ENCODE measurements at places on chromosomes 4 and X.

DNA sequence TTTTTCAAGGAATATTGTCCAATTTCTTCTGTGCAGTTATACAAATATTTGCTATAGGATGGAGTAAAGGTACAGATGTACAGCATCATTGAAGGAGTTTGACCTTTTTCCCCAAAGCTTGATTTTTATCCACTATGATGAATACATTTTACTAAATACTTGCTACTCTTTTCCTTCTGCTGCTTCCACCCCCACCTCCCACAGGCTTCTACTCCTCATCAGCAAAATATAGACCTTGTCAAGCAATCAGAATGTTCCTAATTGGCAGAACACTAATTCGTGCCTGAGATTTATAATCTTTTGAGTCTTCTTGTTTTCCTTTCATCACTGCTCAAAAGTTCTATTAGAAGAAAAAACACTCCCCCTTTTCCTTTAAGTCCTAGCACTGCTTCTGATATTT, 3.8 kb upstream of the THAP9 start:
- DNase-seq = no peak

- DNase-seq = no peak
Measured at GRCh38 chr4:3217266-3217665, 31.7 kb upstream of the MSANTD1 start.

- no peak for DNase-seq
Measured at GRCh38 chr4:26938516-26938915, 77.9 kb downstream of the STIM2 start.

- DNase-seq = no peak
Measured at GRCh38 chr4:182642831-182643230, 274.4 kb downstream of the DCTD start.

DNA sequence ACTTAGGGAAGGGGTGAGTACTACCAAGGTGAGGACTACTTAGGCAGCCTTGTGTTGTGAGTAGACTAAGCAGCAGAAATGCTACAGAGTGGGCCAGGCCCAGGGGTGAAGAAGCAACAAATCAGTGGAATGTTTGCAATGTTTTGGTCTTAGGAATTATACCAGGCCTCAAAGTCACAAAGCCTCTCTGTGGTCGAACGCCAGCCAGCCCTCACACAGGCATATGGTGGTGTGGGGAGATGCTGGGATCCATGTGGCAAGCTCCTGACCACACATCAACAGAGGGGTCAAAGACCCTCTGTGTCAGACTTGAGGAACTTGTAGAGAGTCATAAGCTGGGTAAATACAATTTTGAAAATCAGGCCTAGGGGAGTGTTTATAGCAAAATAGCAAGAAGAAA, 153.8 kb upstream of the KLF3 start:
- no peak for DNase-seq

DNA sequence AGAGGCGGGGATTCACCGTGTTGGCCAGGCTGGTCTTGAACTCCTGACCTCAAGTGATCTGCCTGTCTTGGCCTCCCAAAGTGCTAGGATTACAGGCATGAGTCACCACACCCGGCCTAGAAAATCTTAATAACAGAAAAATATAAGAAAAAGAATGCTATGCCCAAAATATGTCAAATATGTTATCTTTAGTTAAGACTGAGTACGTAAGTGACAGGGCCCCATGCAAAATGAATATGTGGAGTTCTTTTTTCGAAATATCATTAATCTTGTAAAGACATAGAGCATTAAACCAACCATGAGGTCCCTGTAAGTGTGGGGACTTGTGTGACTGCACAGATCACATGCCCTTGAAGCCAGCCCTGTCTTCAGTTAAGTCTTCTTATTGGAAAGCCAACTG, 8.9 kb upstream of the ZNF518B start:
- no peak for DNase-seq

DNA sequence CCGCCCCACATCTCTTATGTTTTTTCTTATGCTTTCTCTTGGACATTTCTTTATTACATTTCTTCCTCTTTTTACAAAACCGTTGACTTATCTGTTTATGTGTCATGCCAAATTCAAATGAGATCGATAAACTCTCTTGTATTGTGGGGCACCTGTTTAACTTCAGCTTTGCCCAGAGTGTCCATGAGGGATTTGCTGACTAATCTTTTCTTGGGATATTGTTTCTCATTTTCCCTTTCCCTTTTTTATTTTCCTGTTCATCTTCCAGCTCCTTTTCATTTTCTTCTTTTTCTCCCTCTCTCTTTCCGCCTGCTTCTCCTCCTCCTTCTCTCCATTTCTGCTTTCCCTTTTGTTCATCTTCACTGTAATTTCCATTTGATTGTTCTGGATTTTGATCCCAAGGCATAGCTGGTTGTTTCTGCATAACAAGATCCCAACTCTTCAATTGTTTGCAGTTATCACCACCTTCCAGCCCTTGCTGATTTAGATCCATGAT, 10.7 kb downstream of the TIMM8A start:
- no peak for DNase-seq

GRCh38 chrX:136712650-136713310, 64.8 kb downstream of the CD40LG start:
- DNase-seq = no peak

- no peak for DNase-seq
Measured at GRCh38 chr4:145308598-145308997, 128.2 kb upstream of the OTUD4 start.

DNA sequence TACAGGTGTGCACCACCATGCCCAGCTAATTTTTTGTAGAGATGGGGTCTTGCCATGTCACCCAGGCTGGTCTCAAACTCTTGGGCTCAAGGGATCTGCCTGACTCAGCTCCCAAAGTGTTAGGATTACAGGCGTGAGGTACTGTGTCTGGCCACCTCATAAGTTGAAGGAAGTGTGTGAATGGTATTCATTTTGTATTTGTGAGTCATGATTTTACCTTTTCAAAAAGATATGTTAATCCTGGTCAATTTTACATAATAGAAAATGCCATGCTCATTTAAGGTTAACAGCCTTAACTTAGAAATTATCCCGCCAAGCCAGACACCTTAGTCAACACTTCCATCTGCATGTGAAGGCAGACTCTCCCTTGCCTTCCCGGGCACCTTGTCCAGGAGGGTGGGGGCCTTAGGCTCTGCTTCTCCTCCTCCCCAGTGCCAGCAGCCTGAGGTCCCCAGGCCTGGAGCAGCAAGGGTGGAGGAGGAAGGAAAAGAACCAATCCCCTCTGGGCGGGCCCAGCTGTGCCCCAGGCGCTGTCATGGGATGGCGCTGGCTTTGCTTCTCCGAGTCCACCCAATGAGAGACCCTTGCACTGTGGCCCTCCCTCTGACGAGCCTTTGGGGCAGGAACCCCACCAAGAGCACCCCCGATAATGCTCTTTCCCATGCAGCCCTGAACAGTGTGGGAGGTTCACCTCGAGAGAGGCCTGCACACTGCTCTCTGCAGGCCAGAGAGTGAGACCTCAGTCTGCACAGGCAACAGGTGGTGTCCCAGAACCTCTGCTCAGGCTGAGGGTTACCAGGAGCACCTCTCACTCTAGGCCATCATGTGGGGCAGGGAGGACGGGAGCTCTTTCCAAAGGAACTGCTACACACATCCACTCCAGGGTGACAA, 37.3 kb downstream of the RNF212 start:
- no peak for DNase-seq

DNA sequence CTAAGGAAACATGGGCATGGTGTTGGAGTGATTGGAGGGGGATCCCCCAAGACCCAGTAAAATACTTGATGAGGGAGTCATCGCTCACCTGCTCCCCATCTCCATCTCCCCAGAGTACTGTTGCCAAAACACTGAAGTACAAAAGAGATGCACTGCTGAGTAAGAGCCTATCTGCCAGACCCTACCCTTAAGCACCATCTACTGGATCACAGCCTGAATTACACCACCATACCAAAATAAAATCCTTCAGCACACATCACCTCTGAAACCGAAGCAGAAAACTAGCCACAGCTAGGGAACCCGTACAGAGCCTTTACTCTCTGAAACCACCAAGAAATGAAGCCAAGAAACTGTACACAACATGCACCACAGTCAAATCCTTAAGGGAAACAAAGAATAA, 466.3 kb upstream of the ACTRT1 start:
- DNase-seq = no peak

DNA sequence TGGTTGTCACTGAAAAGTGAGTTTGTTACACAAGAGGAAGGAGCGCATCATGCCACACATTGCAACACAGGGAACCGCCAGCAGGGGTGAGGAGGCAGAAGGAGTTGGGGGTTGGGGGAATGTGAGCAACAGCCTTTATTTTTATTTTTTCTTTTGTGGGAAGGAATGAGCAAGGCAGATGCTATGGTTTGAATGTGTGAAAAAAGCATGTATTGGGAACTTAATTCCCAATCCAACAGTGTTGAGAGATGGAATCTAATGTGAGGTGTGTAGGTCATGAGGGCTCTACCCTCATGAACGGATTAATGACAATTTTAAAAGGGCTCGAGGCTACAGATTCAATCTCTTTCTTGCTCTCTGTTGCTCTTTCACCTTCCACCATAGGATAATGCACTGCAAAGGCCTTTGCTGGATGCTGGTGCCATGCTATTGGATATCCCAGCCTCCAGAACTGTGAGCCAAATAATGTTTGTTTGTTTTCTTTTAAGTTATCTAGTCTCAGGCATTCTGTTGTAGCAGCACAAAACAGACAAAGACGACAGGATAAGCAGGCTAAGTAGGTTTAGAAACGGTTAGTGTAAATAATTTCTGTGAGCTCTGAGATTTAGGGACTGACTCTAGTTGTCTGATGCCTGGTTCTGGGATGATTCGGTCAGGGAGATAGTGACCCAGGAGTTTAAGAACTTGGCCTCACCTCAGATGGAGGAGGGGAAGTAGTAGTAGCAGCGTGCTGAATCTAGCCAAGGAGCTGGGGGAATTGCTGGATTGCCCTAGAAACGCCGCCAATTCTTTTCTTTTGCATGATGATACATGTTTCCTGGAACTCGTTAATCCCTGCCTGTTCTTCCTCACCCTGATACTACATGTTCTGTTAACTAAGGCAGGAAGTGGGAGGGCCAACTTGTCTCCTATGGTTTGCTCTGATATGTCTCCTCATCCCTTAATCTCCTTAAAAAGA, 156.6 kb upstream of the CTSO start:
- no peak for DNase-seq

DNA sequence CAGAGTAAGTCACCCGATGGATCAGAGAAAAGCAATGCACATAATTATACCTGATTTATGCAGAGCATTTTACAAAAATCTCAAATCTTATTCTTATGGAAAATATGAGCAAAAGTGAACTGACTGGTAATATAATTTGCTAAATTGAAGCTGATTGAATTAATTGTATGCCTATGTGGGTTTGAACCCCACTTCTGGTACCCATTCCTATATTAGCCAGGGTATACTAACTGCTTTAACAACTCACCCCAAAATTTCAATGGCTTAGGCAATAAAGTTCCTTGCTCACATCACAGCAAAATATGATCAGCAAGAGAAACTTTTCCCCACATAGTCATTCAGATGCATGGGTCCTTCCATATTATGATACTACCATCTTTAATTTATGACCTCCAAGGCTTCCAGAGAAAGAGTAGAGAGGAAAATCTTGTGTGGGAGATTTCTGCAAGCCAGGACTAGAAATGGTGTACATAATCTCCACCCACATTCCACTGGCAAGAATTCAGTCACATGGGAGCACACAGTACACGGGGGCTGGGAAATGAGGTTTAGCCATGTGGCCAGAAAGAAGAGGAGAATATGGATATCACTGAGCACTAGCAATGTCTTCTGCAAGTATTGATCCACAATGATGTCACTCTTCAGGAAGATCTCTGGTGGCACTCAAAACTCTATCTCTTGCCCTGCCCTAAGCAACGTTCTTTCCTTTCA, 640.7 kb downstream of the BCOR start:
- DNase-seq = no peak

- no peak for DNase-seq
Measured at GRCh38 chr4:140996766-140997165, 136.5 kb downstream of the RNF150 start.

- DNase-seq = no peak
Measured at GRCh38 chrX:71814123-71814912, 51.2 kb downstream of the CXorf49B start.

GRCh38 chr4:67674098-67674497, 26.9 kb downstream of the UBA6 start:
- DNase-seq = no peak

GRCh38 chrX:129019412-129019811, 503.9 kb downstream of the SMARCA1 start:
- DNase-seq = no peak

- no peak for DNase-seq
Measured at GRCh38 chr4:41992967-41993857, 2.9 kb downstream of the SLC30A9 start.

DNA sequence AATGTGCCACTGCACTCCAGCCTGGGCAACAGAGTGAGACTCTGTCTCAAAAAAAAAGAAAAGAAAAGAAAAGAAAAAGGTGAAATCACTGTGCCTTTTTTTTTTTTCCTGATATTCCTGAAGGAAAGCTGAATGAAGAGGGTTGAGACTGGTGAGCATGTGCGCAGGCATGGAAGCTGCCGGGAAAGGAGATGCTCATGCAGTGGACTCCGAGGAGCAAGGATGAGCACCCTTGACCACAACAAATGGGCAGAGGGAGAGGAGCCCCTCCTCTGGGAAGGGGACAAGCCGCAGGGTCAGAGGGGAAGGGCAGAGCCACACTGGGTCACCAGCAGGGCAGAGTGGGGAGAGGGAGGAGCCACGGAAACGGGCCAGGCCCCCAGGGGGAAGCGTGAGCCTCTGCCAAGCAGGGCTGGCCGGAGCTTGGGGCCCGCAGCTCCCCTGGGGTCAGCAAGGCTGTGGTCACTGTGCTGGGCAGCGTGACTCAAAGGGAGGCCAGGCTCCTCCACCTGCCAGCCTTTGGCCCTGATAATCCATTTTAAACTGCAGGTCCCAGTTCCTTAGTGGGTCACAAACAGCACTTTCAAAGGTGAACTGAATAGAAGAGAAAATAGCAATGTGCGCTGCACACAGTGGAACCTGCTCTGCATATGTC, 79.8 kb downstream of the NAT8L start:
- no peak for DNase-seq

DNA sequence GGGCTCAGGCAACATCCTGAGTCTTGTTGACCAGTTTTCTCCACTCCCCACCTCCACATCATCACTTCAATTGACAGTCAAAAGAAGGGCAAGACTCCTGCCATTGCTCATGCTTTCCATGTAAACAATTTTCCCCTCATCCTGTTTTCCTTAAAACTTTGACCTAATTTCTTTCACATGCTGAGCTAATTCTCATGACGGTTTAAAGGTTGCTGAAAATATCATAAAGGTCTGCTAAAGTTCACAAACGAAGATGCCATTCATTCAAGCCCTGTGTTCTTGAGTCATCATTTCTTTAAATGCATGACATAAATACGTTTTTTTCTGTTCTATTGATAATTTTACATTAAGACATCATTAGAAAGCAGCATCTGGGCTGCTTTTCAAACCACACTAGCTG, 353.9 kb downstream of the NKX6-1 start:
- no peak for DNase-seq
